ENCODE measurements at places on chromosomes 1 and 21. TPM values are rescaled to one million over a fixed set of nuclear protein-coding genes. Genes with fewer than 3 reads are reported as not detected.

DNA sequence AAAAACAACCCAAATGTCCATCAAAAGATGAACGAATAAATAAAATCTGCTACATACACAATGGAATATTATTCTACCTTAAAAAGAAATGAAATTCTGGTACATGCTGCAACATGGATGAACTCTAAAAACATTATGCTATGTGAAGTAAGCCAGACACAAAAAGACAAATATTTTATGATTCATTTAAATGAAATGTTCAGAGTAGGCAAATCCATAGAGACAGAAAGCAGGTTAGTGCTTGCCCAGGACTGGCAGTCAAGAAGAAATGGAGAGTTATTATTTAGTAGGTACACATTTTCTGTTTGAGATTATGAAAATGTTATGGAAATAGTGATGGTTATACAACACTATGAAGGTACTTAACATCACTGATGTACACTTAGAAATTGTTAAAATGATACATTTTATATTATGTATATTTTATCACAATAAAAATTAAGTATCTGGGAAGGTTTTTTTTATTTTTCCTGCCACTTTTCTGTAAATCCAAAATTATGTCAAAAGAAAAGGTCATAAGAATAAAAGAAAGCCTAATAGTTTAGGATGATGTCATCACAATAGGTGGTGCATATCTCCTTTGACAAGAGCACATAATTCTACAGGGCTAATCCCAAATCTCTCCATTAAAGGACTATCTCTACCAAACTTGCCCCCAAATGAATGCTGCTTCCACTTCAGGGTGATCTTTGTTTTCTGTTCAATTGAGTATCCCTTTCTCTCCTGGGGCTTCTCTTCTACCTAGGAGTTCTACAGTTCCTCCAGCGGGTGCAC lies 40.2 kb upstream of the FCER1A start:
- no peak for DNase-seq

DNA sequence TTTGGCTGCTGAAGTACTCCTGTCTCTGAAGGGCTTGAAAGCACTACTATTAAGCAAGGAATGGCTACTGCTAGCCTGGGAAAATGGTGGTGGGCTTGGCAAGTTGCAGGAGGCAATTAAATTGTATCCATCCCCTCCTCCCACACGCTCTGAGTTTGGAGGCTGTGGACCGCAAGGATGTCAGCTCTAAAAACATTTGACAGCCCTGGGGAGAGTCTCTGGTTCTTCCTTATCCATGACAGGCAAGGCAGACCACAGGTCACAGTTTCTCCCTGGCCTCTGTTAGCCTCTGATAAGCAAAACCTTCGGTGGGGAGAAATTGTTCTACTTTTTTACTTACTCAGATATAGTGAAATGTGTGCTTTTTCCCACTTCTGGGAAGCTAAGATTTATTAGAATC lies 46.6 kb downstream of the S1PR1 start:
- no peak for DNase-seq

GRCh38 chr1:221732052-221732451 lies 9.8 kb downstream of the DUSP10 start:
- DNase-seq: no peak

DNA sequence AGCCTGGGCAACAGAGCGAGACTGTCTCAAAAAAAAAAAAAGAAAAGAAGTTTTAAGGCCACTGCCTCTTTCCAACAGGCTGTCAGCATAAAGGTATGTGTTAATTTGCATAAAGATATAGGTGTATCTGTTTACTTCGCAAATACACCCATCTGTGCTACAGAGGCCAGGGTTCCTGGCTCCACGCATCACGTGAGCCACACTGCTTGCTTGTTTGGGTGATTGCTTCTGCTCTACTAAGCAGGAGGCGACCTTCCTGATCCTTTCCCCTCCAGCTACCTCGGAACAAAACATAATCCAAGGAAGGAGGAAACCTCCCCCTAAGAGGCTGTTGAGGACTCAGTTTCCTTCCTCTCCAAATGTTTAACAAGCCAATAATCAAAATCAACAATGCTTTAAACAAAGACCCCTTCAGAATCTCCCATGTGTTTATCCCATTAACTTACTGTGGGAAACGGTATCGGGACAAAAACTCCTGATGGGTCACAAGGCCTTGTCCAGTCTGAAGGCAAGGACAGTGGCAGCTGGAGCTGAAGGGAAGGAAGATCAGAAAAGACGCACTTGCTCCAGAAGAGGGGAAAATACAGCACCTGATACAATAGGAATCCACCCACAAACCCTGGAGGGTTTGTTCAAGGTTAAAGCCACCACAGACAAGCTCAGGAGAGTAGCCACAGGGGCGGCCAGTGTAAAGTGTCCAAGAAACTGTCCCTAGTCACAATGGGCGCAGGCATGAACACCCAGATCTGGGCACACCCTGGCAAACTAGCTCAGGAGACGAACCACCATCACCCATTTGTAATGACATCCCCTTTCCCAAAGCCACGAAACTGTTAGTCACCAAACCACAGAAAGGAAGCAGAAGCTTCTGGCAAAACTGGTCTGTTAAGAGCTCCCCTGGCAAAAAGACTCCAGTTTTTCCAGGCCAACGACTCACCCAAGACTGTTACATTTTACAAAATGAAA lies 17.2 kb downstream of the CTNNBIP1 start:
- DNase-seq: no peak

GRCh38 chr1:25699500-25700143 lies 83.0 kb downstream of the MAN1C1 start:
- DNase-seq: no peak

The SYT6 gene
- 0.08 TPM for total RNA-seq

- no peak for DNase-seq
Observed at GRCh38 chr1:64122588-64122987, 80.8 kb upstream of the UBE2U start.

GRCh38 chr1:61122389-61122788 lies 40.0 kb downstream of the NFIA start:
- no peak for DNase-seq

The ADAMTS4 gene
- 1.1 TPM for total RNA-seq

DNA sequence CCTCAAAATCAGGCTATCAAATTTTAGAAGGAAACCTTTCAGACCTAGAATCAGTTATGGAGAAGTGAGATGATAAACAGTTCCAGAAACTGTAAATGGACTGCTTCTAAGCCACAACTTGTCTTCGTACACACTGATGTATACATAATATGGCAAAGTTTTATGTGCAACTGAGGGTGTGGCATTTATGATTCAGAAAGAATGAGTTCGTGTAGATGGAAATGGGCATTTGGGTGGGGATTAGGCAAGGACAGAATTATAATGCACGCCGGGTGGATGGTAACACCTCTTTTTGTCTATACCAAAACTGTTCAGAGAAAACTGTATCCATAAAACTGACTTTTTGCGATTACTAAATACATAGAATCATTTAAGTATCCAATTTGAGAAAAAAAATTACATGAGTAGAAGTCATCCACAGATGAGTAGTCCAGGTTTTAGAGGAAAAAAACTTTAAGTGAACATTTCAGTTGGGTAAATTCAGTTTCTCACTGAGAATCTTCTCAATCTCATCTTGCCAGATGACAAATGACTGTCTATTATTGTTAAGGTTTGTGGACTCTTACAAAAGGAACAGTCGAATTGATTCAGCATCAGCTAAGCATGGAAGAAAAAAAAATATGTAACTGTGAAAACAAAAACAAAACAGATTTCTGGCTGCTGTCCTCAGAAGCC lies 22.5 kb downstream of the ERRFI1 start:
- no peak for DNase-seq

The AZIN2 gene
- total RNA-seq: 0.55 TPM

DNA sequence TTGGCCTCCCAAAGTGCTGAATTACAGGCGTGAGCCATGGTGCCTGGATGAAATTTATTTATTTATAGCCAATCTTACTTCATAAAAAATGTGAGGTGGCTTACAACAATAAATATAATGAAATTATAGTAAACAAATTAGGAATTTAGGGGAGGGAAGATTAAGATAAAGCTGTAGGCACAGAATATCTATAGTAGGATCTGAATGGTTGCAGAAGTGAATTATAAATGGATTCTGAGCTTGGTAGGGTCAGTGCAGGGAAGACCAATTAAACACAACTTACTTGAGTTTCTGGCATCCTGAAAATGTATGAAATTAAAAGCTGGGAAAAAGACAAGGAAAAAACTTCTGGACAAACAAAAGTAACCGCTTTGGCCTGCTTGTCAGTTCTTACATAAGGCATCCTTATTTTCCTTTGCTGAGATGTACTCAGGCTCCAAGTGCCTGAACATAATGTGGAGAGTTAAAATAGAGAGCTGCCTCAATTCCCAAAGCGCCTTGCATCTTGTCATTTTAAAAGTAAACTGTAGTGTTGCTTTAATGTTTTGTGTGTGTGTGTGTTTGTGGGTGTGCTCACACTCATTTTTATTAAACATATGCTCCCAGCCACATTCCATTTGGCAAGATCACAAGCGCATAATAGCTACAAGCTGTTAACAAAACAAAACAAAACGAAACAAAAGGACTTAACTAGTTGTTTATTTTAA lies 247.3 kb downstream of the S1PR1 start:
- DNase-seq: no peak

DNA sequence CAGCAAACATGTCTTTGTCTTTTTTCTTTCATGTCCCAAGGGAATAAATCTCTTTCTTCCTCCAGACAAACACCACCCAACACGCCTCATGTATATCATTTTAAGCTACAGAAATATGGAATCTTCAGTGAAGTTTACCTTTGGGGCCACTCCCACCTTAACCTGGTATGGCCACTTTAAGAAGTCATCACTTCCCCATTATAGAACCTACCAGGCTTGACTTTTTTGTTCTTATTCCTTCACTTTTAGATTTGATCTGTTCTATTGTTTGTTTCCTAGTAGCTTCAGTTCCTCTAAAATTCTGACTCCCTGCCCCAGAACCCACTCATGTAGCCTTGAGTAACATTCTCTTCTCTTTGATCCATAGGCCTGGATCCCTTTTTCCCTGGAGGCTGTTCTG lies 226.3 kb downstream of the HLX start:
- no peak for DNase-seq

The SPATA17 gene
- total RNA-seq: 0.20 TPM

DNA sequence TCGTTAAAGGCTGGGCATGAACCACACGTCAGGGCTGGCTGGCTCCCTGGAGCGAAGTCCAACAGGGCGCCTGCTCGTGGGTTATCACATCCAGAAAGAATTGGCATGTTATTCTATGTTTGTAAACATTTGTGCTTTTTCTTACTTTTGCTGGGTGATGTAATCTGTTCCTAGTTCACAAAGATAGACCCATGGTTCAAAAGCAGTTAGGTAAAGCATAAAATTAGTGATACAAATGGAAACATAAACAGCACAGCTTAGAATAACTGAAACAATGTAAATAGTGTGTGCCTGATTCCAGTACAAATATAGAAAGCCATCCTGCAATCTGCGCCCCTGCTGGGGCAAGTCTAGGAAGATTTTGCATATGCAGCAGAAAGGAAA lies 184.0 kb upstream of the C1orf174 start:
- DNase-seq: peak; percentile 86

DNA sequence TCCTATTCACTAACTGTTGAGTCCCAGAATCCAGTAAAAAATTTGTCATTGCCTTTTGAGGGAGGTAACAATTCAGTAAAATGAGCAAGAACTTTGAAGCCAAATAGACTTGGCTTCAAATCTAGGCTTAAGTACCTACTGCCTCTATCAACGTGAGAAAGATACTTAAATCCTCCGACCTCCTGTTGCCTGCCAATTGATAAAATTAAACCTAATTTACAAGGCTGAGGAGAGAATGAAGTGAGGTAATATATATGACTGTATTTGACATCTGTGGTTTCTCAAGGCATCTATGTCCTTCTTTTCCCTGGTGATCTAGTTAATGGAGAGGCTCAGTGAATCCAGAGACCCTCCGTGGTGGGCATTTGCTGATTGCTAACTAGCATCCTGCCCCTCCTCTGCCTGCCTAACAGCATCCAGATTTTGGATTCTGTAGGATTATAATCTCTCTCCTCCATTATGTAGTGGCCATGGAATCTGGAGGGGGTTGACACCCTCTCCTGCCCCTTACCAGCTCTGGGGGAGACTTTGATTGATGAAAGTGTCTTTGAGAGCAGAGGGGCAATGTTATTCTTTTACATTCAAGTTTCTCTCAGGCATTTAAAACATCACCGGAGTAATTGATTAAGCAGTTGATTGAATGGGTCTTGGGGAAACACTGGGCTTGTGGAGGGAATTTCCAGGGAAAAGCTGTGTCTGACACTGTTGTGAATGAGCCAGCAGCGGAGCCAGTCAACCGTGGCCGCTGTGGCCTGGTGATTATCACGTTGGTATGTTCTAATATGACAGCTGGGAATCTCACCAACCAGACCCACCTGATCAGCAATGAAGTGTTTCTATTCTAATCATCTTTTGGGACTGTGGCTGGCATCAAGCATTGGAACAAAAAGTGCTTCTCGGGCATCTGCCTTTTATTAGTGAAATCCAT lies 140.7 kb upstream of the FAM78B start:
- DNase-seq: no peak

GRCh38 chr21:41374177-41374712 lies 12.4 kb downstream of the MX2 start:
- DNase-seq: no peak

GRCh38 chr21:32994305-32994704 lies 31.4 kb upstream of the OLIG2 start:
- no peak for DNase-seq

The OR2L3 gene
- total RNA-seq: not detected

The WNT4 gene
- 0.35 TPM for total RNA-seq

The LCE5A gene
- not detected for total RNA-seq

DNA sequence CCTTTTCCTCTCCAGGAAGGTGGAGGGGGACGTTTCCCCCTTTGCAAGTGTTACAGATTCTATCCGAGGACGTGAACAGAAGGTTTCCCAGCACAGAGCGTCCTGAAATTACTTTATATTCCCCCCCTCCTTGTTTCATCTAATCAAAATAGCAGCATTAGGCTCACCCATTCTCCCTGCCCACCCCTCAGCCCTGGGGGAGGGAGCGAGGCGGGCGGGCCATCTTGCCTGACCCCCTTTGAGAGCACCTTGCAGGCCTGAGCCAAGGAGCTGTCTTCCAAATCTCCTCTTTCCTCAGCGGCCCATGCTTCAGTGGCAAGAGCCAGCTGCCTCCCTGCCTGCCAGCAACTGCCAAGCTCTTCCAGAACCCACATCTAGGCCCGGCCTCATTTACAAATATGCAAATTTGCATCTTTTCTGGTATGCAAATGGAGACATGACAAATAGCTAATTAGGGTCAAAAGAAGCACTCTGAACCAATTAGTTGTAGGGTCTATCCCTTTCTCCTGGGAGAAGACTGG lies 69.1 kb upstream of the POU3F1 start:
- DNase-seq: no peak

GRCh38 chr1:20730690-20731056 lies 1.8 kb downstream of the SH2D5 start:
- no peak for DNase-seq

All from left lobe of liver (tissue), 2 donors.